Neural progenitor cell (in vitro differentiated cells): ENCODE measurements at places on chromosomes 13 and 19. TPM values are rescaled to one million over a fixed set of nuclear protein-coding genes. Genes with fewer than 3 reads are reported as not detected.

C1QTNF9 gene
- not detected in 2 replicates for total RNA-seq

DNA sequence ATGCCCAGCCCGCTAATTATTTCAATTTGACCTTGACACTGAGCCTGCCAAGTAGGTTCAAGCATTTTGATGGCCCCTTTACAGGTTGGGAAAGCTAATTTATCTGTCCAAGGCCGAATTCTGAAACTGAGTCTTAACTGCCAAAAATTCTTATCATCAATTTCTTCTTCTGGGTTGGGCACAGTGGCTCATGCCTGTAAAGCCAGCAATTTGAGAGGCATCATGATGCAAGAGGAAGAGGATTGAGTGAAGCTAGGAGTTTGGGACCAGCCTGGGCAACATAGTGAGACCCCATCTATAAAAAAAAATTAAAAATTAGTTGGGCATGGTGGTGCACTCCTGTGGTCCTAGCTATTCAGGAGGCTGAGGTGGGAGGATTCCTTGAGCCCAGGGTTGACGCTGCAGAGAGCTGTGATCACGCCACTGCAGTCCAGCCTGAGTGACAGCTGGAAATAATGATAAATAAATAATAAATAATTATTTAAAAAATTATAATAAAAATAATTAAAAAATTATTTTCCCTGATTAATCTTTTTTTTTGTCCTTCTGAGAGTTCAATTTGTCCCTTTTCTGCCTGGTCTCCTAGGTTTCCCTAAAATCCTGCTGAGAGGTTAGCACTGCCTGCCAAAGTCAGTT, 1.3 kb upstream of the LDLR start:
- H3K27me3 ChIP-seq, result no peaks in the 10 kb centered on the region
- peaks cover 29% of the 10 kb centered on the region for H3K4me1 ChIP-seq
- no peak overlapping the region for H3K27ac ChIP-seq
- no peak for DNase-seq
- no peaks in the 10 kb centered on the region for H3K36me3 ChIP-seq
- H3K4me3 ChIP-seq, result no peak overlapping the region

GRCh38 chr13:41394166-41394565, 63.2 kb upstream of the RGCC start:
- no peak overlapping the region for H3K4me3 ChIP-seq
- H3K36me3 ChIP-seq, result no peaks in the 10 kb centered on the region

GRCh38 chr13:105732806-105733529, 802.5 kb downstream of the EFNB2 start:
- H3K36me3 ChIP-seq, result no peaks in the 10 kb centered on the region
- no peaks in the 10 kb centered on the region for H3K27me3 ChIP-seq
- DNase-seq, result no peak
- H3K4me1 ChIP-seq, result no peaks in the 10 kb centered on the region
- no peak overlapping the region for H3K27ac ChIP-seq
